ENCODE measurements at places on chromosomes 7 and 10.

GRCh38 chr10:9781666-9782065 lies 1236.0 kb upstream of the CELF2 start:
- DNase-seq, result no peak

GRCh38 chr10:17888189-17888588 lies 63.5 kb upstream of the SLC39A12 start:
- no peak for DNase-seq

DNA sequence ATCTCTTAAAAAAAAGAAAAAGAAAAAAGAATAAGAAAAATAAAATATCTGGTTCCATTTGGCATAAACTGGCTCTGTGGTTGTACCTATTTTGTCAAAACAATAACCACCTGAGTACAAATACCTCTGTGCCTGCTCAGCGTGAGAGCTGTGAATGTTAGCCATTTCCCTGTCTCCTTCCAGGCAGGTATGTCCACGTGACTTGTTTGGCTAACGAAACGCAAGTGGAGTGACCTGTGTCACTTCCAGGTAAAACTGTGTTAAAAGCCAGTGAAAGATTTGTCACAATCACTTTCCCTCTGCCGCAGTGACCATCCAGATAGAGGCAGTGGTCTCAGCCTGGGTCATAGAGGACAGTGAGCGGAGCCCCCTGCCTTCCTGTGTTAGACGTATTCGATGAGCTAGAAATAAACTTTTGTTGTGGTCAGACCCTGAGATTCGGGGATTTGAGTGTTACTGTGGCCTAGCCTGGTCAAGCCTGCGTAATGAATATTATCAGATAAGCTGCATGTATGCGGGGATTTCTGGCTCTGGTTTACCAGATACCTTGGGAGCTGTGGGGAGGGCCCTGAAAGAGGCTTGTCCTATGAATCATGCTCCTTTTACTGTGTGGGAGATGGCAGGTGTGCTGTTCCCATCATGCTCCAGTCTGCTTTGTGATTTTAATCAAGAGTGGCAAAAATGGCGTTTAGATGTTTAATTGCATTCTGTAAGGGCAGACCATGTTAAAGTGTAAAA lies 3.8 kb downstream of the PTER start:
- no peak for DNase-seq

DNA sequence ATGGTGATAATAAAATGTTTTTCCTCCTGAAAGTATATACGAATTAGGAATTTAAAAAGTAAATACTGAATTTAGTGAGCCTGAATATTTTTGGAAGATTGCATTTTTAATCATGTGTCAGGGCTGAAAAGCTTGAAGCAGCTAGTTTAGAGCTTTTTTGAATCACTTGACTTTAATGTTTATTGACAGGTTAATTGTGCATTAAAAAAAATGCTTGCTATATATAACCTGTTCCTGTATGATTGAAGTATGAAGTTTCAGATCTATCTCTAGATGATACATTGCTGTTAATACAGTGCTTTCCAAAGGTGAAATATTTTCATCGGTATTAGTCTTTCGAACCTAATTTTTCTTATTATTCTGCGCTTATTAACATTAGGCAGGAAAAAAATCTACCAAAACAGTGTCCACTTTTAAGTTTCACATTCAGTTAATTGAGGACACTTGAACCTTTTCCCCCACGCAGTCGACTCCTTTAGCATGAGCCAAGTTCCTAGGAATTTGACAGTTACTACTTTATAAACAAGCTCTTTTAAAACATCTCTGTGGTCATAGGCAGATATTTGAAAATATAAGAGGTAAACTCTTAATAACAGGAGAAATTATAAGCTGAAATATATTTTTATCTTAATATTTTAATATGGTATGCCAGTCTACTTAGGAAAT lies 187.1 kb downstream of the MLLT10 start:
- DNase-seq, result no peak

DNA sequence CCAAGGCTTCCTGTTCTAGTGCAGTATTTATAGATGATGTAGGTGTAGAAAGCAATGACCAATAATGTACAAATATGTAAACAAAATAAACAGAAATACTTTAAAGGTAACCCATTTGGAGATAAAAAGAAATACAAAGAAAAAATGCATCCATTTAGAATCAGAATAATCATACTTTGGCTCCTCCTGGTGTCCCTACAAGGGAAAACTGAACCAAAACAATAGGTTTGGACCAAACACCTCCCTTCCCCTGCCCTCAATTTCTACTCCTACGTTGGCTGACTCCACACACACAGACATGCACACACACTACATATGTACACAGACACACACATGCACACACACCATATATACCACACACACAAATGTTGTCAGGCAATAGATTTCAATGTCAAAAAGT lies 36.0 kb downstream of the C10orf143 start:
- no peak for DNase-seq

DNA sequence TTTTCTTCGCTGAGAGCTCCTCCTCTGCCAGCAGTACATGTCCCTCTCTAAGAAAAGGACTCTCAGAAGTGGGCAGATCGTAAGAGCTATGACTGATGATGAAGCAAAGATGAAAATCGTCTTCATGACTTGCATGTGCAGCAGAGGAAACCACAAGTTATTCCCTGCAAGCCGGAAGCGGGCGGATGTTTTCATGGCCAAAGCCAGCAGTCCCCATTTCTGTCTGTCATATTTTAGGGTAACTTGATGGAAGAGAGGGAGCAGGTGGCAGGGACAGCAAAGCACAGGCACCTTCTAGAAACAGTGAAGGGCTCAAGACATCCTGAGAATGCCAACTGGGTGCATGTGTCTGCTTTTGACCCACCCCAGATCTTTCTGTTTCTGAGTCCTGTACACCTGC lies 19.9 kb downstream of the KLF6 start:
- DNase-seq, result no peak

- DNase-seq, result no peak
Observed at GRCh38 chr7:77200542-77200941, 923 bp upstream of the FGL2 start.

All from epithelial cell of proximal tubule (primary cell).